ENCODE measurements at places on chromosomes 5 and 9. TPM values are rescaled to one million over a fixed set of nuclear protein-coding genes. Genes with fewer than 3 reads are reported as not detected.

DNA sequence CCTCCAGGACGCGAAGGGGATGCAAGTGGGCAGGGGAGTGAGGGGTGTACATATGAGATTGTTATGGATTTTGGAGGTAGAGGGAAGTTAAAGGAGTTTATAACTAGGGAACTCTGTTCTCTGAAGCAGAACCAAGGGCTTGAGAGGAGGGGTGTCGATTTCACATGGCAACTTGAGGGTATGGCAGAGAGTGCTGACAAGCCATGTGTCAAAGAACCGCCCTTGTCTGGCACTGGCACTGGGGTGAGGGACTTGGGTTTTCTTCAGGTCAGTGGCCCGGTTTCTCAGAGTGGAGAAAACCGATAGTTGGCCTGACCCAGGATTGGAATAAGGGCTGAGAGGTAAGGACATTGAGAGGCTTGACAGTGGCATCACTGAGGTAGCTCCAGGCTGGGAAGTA, 47.7 kb upstream of the TESK1 start:
- no peak for DNase-seq

GRCh38 chr5:53291528-53291927, 182.0 kb upstream of the MOCS2 start:
- no peak for DNase-seq

DNA sequence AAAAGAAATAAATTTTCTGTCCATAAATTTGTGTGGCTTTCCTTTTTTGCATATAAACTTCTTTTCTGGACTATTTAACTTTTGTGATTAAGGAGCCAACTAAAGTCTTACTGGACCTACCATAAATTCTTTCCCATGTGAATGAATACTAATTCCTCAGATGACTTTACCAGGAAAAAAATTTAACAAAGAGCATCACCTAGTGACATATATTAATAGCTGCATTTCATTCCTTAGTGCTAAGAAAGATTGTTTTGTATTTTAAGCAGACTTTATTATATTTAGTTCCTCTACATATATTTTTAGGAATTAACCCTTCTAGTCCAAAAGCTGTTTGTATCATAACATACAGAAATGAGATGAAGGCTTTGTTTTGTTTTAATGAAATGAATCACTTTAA, 64.4 kb downstream of the C9orf85 start:
- DNase-seq: no peak

GRCh38 chr9:91536211-91536691, 112.6 kb upstream of the NFIL3 start:
- DNase-seq: no peak

- DNase-seq: no peak
Observed at GRCh38 chr5:40074826-40075225, 604.9 kb upstream of the PTGER4 start.

DNA sequence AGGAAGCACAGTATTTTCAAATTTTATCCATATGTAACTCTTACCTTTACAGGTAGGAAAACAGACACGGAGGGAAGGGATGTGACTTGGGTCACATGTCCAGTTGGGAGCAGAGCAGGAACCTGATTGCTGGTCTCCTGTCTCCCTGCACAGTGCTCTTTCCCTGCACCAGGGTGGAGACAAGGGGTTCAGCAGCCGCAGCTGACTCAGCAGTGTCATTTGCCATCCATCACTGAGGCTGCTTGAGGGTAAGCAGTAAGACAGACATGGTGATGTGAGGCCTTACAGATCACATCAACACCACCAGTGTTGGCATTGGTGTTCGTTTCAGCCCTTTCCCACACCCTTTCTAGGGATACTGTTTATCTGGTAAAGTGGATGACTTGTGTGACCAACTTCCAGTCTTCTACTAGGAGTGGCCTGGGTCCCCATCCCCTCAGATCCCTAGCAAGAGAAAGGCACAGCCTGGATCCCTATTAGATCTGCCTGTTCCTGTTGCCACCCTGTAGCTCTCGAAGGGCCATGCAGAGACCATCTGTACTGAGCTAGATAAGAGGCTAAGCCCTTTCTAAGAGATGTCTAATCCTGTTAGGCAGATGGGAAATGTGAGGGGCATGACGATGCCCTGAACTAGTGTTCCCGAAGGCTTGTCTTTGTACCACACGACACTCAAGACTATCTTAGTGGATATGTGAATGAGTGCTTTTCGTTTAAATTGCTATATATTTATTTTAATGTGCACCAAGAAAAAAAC, 29.1 kb downstream of the FRMPD1 start:
- DNase-seq: no peak

- DNase-seq: no peak
Observed at GRCh38 chr9:34777666-34778065, 67.7 kb upstream of the CCL21 start.

- no peak for DNase-seq
Observed at GRCh38 chr5:178423431-178423830, 166.8 kb downstream of the COL23A1 start.

DNA sequence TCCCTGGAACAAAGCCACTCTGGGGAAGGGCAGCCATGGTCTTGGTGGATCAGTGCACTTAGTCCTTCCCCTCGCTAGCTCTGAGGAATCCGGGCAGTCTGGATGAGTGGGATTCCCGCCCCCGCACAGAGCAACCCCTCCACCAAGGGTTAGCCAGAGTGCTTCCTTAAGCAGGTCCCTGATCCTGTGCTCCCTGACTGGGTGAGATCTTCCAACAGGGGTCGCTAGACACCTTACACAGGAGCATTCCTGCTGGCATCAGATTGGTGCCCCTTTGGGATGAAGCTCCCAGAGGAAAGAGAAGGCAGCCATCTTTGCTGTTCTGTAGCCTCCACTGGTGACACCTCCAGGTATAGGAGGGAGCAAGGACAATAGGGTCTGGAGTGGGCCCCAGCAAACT, 228.8 kb downstream of the AP3B1 start:
- DNase-seq: no peak

Gene PCDHGA5
- not detected for total RNA-seq

Measured in activated naive CD8-positive, alpha-beta T cell treated with anti-CD3 and anti-CD28 coated beads for 36 hours (primary cell).